NK-92 treated with Interleukin-12 subunit alpha and Interleukin-12 subunit beta, amount 100 ng/mL, for 24 hours (cell line): ENCODE measurements at places on chromosomes 2 and 18.

DNA sequence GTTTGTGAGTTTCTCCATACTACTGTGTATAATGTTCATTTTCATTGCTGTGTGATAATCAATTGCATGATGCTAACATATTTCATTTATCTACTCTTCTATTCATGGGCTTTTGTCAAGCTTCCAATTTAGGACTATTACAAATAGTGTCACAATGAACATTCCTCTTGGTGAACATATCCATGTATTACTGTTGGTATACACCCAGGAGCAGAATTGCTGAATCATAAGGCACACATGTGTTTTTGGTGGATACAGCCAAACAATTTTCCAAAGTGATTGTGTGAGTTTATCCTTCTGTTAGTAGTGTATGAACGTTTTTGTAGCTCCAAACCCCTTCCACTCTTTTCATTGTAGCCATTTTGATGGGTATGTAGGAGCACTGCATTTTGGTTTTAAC, 101.6 kb upstream of the COPS8 start:
- DNase-seq: no peak

- DNase-seq: no peak
Observed at GRCh38 chr2:36831185-36831584, 134.7 kb downstream of the VIT start.

- no peak for DNase-seq
Observed at GRCh38 chr2:43777306-43777926, 3.6 kb downstream of the DYNC2LI1 start.

GRCh38 chr18:51543658-51544155, 346.2 kb upstream of the MEX3C start:
- no peak for DNase-seq

DNA sequence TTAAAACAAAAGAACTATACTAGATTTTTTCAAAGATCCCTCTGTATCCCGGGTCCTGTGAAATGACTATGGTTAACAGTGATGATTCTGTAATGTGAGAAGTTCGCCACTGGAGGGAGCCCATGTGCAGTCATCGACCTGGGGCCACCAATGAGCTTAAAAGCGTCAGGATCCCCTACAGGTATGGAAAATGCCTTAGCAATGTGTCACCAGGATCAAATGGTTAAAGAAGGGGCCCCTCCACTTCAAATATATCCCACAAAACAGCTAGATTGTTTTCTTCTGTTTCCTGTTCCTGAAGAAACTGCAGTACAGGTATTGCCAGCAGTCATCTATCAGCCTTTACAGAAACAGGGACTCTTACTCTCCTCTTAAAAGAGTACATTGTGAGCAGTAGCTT, 15.3 kb downstream of the CHRNA1 start:
- peak; percentile 29 for DNase-seq

DNA sequence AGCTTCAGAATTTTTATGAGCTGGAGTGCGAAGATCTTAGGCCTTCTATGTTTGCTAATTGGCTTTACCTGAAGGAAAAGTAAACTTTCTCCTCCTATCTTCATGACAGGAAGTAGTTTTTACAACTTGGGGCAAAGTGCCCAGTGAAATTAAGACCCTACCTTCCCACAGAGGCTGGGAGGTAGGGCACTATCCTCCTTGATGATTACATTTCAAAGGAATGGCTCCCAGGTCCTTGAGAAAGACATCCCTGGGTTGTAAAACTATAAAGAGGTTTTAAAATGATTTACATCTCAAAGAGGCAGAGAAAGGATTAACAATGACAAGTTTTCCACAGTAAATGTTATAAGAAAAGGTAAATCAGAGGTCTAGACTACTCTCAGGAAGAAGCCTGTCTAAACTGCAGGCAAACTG, 155.8 kb downstream of the CDH7 start:
- DNase-seq: no peak

DNA sequence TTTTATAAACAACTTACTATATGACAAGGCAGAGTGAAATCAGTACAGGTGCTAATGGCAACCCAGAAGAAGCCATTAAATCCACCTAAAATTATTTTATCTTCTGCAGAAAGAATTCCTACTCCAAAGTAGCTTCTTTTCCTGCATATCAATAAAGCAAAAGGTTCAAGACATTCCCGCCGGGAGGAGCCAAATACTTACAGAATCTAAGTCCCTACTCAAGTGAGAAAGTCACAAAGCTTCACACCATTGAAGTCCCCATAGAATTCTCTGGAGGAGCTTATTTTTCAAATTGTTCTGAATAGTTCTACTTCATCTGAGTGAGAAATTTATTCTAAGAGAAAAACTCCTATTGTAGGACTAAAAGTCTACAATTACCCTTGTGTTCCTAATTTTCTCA, 233.7 kb upstream of the HNRNPA3 start:
- no peak for DNase-seq

DNA sequence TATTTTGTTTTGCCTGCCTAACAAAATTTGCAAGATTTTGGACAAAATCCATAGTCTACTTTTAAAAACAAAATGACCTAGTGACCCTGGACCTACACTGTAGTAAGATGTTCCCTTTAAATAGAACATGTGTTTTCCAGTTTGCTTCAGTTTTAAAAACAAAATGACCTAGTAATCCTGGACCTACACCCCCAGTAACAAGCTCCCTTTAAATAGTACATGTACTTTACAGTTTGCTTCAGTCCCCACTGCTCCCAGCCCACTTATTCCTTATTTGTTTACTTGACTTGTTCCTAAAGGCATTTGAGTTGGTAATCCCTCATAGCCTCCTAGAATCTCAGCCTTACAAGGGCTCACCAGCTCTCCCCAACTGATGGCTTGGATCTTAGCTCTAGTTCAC, 34.5 kb upstream of the HTR2B start:
- no peak for DNase-seq

- DNase-seq: no peak
Observed at GRCh38 chr18:64037812-64038414, 68.0 kb downstream of the SERPINB8 start.

DNA sequence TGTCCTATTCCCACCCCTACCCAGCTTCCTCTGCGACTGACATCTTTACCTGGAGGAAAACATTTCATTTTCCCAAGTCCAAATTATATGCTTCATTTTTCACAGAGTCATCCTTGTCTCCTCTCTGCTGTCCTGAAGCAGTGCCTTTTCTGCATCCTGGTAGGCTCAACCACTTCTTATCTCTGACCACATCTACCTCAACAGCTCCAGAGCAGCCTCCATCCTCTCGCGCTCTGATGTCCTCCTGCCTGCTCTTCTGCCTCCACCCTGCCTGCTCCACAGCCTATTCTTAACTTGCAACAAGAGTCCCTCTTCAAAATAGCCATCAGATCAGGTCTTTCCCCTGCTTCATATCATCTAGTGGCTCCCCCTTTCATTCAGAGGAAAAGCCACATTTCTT, 457.1 kb downstream of the PARD3B start:
- no peak for DNase-seq

DNA sequence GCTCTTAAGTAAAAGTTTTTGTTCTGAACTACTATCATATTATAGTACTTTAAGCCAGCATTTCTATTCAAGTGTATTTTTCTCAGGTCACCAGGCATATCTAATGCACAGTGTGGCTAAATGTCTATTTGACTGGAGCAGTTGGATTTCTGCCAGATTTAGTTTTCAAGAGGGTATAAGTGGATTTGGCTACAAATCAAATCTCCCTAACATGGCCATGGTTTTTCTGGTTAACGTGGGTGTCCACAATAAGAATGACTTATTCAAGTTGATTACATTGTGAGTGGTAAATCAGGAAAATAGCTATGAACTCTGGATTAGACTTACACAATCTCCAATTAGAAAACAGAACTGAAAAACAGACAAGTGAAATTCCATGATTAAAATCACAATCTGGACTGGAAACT, 5.7 kb upstream of the CHN1 start:
- no peak for DNase-seq

DNA sequence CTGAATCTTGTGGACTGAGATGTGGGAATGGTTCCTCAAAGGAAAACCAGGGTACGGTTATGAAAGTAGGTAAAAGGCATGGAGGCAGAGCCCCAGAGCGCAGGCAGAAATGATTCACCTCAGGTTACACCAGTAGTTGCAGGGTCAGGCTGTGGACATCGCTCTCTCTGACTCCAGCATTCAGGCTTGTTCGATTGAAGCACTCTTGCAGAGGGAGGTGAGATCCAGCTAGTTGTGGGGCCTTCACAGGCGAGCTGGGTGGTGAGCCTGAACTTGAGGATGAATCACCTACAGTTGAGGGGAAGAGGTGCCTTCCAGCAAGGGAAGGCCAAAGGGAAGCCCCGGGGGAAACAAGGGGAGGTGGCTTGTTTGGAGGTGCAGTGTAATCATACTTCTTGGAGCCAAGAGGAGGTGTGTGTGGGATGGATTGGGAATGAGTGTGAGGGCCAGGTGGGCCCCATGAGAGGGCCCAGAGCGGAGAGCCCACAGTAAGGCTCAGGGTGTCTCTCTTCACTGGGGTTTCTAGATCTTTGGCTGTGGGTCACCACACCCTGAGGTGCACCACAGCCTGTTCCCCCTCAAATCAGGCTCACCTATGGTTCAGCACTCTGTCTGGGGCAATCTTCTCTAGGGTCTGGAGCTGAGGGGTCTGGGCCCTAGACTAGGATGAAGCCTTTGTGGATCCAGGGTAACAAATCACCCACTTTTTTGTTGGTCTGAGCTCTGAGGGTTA, 48.5 kb upstream of the MCFD2 start:
- DNase-seq: no peak

GRCh38 chr18:28666216-28666615, 489.3 kb upstream of the CDH2 start:
- no peak for DNase-seq

DNA sequence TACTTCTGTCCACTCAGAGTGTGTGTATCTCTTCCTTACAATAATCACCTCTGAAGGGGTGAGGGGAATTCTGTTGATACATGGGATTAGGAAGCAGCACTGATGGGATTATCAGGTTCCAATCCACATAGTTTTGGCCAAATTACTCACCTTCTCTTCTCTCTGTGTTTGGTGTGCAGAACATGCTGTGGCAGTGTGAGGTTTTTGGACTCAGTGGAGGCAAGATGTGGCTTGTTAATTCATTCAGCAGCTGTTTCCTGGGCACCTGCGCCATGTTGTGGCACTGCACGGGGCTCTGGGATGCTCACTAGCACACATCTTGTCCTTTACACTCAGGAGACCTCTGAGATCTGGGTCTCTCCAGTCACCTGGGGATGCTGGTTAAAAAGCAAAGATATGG, 350.3 kb upstream of the HS6ST1 start:
- no peak for DNase-seq

GRCh38 chr2:241770185-241770935, 6.3 kb upstream of the GAL3ST2 start:
- DNase-seq: no peak

- no peak for DNase-seq
Observed at GRCh38 chr2:151907286-151908203, 79.3 kb upstream of the ARL5A start.

DNA sequence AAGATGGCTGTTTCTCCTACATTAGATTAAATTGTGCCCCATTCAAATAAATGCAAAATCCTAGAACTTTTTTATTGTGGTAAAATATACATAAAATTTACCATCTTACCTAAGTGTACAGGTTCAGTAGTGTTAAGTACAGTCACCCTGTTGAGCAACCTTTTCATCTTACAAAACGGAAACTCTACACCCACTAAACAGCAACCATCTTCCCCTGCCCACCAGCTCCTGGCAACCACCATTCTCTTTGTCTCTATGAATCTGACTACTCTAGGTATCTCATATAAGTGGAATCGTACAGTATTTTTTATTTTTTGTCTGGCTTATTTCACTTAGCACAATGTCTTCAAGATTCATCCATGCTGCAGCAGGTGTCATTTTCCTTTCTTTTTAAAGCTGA, 53.0 kb downstream of the ASXL2 start:
- DNase-seq: peak; percentile 10

- DNase-seq: no peak
Observed at GRCh38 chr2:42328148-42328833, 32.7 kb downstream of the COX7A2L start.

DNA sequence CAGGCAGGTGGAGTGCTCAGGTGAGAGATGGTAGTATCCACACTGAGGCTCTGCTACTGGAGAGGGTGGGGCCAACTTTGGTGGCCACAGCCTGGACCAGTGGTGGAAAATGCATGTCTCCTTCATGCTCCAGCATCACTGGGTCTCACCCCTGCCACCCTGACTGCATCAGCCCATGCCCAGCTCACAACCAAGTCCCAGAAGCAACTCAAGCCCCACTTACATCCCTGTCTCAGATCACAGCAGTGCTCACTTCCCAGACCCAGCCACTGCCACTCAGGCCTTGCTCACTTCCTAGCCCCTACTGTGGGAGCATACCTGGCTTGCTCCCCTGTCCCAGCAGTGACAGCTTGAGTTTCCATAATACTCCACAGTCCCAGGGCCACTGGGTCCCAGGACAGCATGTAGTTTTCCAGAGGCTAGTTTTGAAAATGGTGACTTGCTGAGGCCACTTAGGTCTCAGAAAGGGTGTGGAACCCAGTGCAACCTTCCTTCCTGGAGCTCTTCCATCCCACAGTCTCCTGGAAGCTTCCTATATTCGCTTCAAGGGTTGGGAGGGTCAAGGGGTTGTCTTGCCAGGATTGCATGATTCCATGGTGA, 58.8 kb downstream of the GPC1 start:
- no peak for DNase-seq

DNA sequence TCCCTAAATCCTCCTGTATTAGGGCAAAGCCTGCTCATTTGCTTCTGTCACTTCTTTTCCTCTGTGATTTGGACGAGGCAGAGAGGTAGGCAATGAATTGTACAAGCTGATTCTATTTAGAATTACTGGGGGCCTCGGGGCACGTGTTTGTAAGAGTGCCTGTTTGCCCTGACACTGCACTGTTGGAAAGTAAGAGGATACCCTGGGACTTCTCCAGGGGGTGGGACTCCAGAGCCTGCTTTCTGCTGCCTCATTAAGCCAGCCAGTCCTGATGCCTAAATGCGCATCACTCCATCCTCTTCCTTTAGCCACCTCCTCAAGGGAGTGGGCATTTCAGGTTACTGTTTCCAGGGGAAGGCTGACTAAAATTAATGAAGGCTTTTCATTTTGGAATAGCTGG, 134.3 kb downstream of the TDRD15 start:
- DNase-seq: no peak

GRCh38 chr2:241617431-241618154, 19.4 kb downstream of the THAP4 start:
- DNase-seq: no peak

DNA sequence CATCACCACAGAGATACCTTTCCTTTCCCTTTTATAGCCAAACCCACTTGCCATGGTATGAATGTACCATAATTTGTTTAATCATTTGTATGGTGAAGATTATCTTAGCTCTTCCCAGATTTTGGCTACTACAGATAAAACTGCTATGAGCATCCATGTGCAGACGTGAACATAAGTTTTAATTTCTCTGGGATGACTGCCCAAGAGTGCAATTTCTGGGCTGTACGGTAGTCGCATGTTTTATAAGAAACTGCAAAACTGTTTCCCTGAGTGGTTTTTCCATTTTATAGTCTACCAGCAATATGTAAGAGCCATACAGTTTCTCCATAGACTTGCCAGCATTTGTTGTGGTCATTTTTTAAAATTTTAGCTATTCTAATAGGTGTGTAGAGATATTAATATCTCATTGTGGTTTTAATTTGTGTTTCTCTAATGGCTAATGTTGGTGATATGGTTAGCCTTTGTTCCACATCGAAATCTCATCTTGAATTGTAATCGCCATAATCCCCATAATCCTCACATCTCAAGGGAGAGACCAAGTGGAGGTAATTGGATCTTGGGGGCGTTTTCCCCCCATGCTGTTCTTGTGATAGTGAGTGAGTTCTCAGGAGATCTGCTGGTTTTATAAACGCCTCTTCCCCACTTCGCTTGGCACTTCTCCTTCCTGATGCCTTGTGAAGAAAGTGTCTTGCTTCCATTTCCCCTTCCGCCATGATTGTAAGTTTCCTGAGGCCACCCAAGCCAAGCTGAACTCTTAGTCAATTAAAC, 628.5 kb upstream of the KLHL29 start:
- DNase-seq: no peak

- DNase-seq: peak; percentile 14
Observed at GRCh38 chr18:50218432-50219197, 23.7 kb upstream of the MYO5B start.
